Stimulated activated memory B cell treated with anti-CD40 and anti-IgM and Interleukin-4, amounts not matched to agents 10 μg/mL and 1 μg/mL and 100 μg/mL, for 72 hours (primary cell): ENCODE measurements at places on chromosomes 2 and 18.

DNA sequence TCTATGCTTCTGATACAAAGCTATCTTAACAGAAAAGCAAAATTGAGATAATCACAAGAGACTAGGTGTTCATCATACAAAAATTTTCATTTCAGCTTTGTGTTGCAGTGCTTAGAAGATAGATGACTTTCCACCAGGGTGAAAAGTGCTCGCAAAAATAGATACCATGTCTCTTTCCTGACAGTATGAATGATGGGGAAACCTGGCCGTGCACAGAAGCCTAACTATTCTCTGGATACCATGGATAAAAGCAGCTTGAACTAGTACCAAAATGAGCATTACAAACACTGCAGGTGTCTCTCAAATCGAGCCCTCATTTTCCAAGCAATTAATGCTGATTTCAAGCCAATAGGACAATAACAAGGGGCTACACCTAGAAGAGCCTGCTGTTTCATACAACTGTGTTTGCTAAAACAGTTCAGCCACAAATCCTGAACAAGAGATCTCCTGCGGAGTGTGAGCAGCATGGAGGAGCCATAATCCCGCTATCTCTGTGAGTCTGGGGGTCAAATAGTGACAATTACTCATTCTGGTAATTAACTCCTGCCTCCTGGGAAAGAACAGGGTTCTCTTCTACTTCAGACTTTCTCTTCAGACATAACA lies 507.6 kb downstream of the PID1 start:
- ATAC-seq: no peak

GRCh38 chr2:5719629-5720334 lies 27.6 kb downstream of the SOX11 start:
- no peak for ATAC-seq

- ATAC-seq: peak; percentile 98
Measured at GRCh38 chr18:48928787-48929186, 22.0 kb downstream of the SMAD7 start.

GRCh38 chr2:144414324-144414845 lies 105.5 kb downstream of the ZEB2 start:
- ATAC-seq: peak; percentile 86

DNA sequence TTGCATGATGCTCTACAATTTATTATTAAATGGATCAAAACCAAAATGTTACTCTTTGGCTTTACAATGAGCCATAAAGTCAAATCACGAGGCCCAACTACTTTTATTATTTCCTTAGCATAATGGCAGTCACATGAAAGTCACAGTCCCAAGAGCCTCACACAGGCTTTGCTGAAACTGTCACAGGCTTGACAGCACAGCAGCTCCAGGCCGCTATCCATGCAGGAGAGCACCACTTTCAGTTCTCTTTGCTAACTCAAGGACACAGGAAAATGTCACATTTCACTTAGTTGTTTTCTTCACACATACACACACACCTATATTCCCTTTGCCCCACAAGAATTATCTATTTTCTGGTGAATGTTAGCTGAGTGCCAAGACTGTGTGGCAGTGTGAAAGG lies 11.1 kb upstream of the MSGN1 start:
- ATAC-seq: peak; percentile 71

- ATAC-seq: no peak
Measured at GRCh38 chr2:98807929-98808328, 77.0 kb upstream of the MGAT4A start.

GRCh38 chr2:20972792-20973565 lies 70.9 kb downstream of the APOB start:
- ATAC-seq: no peak
